Lower lobe of right lung (tissue), 2 donors: ENCODE measurements at places on chromosomes 2 and 18.

DNA sequence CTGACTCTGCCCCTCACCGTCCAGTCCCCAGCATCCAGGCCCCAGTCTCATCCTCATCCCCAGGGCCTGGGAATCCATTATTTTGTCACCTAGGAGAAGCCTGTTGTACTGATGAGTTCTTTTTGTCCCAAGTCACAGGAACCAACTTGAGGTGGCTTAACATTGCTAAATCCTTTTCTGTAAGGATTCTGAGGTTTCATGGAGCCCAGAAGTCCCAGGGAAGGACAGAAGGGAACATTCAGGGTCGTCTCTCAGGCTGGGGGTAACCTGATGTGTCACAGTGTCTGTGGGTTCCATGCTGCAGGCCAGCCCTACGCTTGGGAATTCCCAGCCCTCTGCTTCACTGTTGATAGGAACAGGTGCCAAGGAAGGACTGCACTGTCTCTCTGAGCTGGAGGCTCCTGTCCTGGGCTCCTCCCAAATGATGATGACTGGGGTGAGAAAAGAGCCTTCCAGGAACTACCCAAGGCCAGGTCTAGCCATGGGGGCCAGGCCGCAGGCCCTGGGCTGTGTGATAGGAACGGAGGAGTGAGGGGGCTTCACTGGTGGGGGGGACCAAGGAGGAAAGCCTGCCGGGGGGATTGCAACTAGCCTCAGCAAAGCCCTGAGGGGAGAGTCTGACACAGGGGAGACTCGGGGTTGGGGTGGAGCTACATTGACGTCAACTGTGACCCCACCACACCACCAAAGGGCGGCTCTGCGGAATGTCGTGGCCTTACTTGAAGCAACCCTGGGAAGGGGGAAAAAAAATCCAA, 145.7 kb downstream of the SMAD7 start:
- H3K36me3 ChIP-seq = no peaks in the 10 kb centered on the region
- peaks cover 25% of the 10 kb centered on the region for H3K4me1 ChIP-seq
- peak; percentile 30 for DNase-seq
- H3K4me3 ChIP-seq = no peak overlapping the region
- no peak overlapping the region for H3K27ac ChIP-seq

DNA sequence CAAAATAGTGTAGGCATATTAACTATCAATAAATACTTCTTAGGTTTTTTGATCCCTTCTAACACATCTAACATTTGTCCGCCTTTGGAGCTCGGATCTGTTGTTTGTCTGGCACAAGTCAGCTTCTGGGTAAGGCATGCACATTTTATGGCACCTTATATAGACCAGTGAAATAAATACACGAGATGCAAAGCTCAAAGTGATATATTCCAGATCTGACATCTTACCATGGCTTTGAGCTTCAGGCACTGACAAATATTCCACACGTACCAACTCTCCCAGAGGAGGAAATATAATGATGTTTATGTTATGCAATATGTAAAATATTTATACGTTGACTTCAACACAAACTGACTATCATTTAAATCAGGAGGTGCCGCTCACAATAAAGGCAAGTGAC, 430.1 kb upstream of the SMIM21 start:
- no peaks in the 10 kb centered on the region for H3K36me3 ChIP-seq
- H3K27me3 ChIP-seq = no peaks in the 10 kb centered on the region
- no peak overlapping the region for H3K27ac ChIP-seq
- no peak overlapping the region for H3K4me3 ChIP-seq
- no peak for DNase-seq

GRCh38 chr2:233650981-233651380, 14.7 kb downstream of the UGT1A10 start:
- no peak overlapping the region for H3K27ac ChIP-seq
- H3K4me1 ChIP-seq = no peaks in the 10 kb centered on the region
- H3K27me3 ChIP-seq = no peaks in the 10 kb centered on the region
- H3K36me3 ChIP-seq = no peaks in the 10 kb centered on the region
- H3K4me3 ChIP-seq = no peak overlapping the region

DNA sequence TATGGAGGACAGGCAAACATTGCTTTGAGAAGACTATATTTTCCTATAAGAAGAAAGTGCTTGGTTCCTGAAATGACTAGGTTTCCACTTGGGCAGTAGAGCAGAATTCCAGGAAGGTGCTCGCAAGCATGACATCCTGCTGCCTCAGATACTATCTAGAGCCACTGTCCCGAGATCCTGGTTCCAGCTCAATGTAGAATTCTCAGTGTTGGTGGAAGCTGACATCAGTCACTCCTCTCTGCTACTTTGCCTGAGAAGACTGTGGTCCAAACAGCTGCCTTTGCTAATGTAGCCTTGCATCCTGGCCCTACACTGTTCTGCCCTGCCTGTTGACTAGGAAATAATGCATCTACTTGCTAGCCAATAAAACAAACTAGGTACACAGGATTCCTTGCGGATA, 50.0 kb upstream of the ITGA6 start:
- H3K27ac ChIP-seq = no peak overlapping the region
- no peaks in the 10 kb centered on the region for H3K36me3 ChIP-seq
- no peak overlapping the region for H3K4me3 ChIP-seq
- peaks cover 36% of the 10 kb centered on the region for H3K4me1 ChIP-seq

DNA sequence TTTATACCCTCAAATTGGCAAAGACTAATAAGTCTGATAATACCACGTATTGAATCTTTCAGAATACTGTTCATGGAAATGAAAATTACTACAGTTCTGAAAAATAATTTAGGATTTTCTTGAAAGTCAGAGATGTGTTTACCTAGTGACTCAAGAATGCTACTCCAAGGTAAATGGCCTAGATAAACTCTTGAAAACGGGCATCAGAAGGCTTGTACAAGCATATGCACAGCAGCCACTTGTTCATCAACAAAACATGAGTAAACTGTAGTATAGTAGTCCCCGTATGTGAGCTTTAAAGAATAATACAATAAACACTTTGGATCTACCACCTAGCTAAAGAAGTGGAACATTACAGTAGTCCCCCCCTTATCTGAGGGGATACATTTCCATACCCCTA, 157.5 kb downstream of the THADA start:
- no peak for DNase-seq
- H3K36me3 ChIP-seq = no peaks in the 10 kb centered on the region
- H3K27ac ChIP-seq = no peak overlapping the region
- no peaks in the 10 kb centered on the region for H3K4me1 ChIP-seq
